Activated CD4-positive, alpha-beta T cell treated with anti-CD3 and anti-CD28 coated beads for 48 hours (primary cell): ENCODE measurements at places on chromosomes 1 and 21.
A peak's percentile ranks its signal among the peaks of the same experiment; 100 is the strongest.

- no peak for DNase-seq
Observed at GRCh38 chr1:35178874-35179380, 14.0 kb downstream of the SFPQ start.

DNA sequence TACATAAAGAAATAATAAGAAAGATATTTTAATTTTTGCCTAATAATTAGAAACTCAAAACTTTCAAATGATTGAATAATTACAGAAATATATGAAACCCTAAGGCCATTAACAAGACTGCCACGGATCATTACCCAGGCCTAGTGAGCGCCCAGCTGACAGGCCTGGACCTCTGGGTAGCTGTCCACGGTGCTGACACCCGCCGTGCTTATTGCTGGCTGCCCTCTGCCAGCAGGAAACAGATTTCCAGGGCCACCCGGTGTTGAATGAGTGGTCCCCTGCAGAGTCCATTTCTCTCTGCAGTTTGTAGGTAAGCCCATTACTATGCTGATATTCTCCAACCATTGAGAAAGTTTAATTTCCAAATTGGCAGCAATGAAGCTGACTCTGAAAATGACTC is 254.4 kb upstream of the GJB5 start:
- peak; percentile 17 for DNase-seq

- no peak for DNase-seq
Observed at GRCh38 chr1:243343970-243344937, 88.4 kb downstream of the SDCCAG8 start.

GRCh38 chr1:2543543-2544092 is 12.6 kb upstream of the TNFRSF14 start:
- DNase-seq = peak; percentile 50

DNA sequence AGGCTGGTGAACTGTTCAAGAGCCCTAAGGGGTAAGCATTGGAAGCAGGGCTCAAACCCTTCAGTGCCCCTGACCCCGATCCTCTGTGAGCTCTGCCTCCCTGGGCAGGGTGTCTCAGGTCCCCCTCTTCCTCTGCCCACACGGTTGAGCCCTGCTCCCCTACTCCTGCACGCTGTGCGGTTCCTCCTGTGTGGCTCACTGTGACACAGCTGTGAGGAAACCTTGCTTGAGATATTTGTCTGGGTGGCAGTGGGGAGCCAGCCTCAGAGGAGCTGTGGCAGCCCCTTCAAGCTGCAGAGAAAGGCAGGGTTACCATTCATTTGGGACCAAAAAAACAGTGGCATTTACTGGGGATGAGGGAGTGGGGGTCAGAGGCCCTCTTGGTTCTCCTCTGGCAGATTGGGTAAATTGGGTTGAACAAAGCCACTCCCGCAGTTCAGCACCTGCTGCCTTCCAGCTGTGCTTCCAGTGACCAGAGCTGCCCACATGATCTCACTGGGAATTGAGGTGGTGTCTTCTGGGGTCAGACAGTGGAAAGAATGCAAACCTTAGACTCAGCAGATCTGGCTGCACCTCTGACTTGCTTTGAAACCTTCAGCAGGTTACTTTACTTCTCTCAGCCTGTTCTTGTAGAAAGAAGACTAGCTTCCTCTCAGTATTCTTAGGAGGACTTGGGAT is 60.6 kb upstream of the CD1D start:
- no peak for DNase-seq

DNA sequence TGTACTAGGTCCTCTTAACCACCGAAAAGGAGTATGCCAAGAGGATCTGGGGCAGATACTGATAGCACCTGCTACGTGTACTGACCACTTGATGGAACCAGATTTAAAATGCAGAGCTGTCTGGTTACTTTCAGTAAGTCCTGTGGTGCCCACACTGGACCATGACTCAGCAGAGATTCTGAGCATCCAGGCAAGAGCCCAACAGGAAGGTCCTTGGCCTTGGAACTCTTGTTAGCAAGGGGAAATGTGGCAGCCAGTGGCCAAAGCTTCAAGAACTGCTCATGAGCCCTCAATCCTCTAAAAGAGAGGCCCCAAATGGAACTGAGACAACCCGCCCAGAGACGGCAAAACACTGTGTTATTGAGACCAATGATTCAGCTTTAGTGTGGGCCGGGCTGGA is 4.2 kb upstream of the GJB5 start:
- no peak for DNase-seq

DNA sequence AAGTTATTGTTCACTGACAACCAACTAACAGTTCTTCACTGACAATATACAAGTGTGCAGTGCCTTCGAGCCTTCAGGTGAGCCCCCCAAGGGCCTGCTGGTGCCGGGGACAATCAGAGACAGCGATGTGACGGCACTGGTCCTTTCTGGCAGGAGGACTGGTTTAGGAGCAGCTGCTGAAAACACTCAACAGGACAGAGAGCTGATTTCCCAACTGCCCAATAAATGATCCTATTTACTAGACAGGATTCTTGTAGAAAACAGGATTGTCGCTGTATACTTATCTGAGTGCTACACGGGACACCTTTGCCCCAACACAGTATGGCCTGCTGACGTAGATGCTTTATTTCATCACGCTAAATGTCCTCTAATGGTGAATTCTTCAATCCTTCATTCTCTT is 65.4 kb downstream of the TP53BP2 start:
- no peak for DNase-seq

- DNase-seq = no peak
Observed at GRCh38 chr1:26276432-26276838, 3.5 kb upstream of the SH3BGRL3 start.

DNA sequence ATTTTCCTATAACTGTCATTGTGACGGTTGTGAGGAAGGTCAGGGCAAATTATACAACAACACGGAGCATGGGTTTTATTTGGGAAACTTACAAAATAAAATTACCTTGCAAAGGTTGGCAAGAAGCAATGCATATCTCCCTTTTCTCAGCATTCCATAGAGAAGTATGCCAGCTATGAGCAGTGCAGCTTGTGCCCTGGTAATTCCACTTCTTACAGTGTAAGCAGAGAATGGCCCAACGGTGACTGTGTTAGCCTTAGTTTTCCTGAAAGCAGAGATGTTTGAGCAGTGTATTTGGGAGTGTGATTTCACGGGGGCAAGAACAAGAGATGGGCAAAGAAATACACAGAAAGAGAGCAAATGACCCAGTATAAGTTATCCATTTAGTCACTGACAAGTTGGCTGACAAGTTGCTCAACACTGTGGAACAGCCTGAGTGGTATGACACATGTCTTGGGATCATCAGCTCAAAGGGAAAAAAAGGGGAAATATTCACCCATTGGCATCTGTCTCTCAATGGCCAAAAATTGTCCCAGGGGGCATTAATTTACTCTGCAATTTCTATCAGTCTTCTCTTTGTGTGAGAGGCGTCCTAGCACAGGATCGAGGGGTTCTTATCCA is 210.9 kb upstream of the NRIP1 start:
- DNase-seq = no peak

GRCh38 chr1:107681001-107681479 is 283.9 kb downstream of the VAV3 start:
- no peak for DNase-seq

DNA sequence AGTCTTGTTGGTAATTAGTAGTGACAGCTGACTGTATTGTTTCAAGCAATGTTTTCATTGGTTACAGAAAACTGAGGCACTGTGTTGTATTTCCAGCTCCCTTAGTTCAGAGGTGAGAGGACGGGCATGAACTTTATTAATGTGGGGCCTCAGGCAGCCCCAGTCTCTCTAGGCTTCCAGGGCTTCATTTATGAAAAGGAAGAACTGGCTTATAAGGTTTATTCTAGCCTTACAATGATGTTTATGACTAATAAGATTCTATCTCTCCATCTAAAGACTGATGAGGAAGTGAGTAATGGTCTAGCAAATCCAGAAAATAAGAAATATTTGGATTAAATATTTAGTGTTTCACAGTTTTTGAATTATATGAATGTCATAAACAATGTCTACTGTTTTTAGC is 41.5 kb downstream of the CBS start:
- no peak for DNase-seq

- peak; percentile 72 for DNase-seq
Observed at GRCh38 chr1:30823969-30824735, 66.6 kb upstream of the LAPTM5 start.

DNA sequence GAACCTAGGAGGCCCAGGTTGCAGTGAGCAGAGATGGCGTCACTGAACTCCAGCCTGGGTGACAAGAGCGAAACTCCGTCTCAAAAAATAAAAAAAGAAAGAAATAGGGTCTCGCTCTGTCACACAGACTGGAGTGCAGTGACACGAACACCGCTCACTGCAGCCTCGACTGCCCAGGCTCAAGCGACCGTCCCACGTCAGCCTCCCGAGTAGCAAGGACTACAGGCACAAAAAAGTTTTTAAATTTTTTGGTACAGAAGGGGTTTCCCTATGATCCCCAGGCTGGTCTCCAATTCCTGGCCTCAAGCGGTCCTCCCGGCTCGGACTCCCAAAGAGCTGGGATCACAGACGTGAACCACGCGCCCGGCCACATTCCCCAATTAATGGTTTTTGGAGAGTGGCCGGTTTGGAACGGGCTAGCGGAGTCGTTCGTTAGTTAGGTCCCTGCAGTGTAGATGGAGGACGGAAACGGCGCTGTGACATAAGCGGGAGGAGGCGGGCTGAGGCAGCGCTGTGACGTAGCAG is 611 bp upstream of the GUK1 start:
- no peak for DNase-seq

GRCh38 chr1:1085171-1085841 is 11.2 kb upstream of the RNF223 start:
- DNase-seq = no peak

DNA sequence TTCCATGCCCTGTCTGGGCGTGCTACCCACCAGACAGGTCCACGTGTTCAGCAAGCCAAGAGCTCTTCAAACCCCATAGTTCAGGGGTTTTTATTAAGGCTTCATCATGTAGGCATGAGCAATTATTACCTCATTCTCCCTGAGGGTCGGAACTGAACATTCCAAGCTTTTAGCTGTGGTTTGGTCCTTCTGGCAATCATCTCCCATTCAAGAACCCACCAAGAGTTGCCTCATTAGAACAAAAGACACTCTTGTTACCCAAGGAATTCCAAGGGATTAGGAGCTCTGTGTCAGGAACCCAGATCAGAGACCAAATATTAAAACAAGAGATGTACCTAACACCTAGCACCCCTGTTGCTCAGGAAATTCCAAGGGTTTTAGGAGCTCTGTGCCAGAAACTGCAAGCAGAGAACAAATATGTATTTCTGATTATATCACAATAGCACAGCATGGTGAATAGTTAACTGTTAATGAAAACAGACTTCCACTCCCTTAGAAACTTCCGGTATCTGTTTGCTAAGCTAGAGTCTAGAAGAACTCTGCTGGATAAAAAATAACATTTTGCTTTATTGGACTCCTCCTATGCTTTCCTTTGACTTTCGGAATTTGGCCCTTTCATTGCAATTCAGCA is 201.2 kb upstream of the L1TD1 start:
- DNase-seq = no peak

DNA sequence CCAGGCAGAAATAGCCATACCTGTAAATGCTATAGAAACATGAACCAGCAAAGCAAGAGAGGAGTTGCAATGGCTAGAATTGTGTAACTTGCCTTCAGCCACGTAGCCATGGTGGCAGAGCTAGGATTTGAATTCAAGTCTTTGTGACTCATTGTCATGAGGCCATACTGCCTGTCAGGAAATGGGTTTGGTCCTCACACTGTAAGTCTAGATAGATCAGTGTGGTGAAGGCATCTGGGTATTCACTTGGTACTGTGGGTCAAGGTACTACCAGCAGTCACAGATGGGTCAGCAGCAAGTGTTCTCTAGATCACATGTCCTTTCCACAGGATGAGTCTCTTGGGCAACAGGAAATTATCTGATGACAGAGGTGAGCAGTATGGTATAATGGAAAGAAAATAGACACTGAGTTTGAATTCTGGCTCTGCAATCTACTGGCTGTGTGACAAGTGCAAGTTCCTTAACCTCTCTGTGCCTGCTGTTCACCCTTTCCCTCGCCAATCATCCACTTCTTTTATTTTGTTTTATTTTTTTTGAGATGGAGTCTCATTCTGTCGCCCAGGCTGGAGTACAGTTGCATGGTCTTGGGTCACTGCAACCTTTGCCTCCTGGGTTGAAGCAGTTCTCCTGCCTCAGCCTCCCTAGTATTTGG is 36.9 kb downstream of the FGGY start:
- DNase-seq = no peak

- DNase-seq = no peak
Observed at GRCh38 chr1:82392513-82392912, 591.8 kb downstream of the ADGRL2 start.

GRCh38 chr1:67713057-67713846 is 28.3 kb downstream of the GADD45A start:
- DNase-seq = no peak

- no peak for DNase-seq
Observed at GRCh38 chr21:45072738-45073300, 1.6 kb upstream of the ADARB1 start.

DNA sequence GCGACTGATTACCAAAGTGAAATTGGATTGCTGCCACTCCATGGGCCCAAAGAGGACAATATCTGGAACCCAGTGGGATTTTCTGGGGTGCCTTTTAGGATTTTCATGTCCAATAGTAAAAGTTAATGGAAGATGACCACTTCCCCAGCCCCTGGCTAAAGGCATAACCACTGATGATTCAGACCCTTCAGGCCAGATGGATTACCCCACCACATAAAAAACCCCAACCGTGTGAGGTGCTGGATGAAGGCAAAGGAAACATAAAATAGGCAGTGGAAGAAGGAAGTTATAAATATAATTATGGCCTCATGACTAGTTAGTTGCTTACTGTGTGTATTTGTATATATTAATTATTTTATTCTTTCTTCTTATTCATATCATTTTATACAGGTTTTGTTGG is 40.2 kb upstream of the IL10 start:
- DNase-seq = no peak

DNA sequence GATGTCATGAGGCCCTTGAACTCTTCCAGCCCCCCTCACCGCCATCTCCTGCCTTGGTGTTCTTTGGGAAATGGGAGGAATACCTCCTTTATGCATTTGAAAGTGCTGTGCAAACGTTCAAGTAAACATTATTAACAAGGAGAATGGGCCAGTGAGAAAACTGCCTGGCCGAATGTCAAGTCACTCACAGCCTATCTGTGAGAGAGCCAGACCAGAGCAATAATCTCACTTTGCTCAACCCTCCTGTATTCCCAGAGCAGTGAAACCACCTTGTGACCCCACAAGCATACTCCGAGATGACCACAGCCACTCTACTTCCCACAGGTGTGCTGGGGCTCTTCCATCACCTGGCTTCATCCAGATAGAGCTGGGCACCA is 5.2 kb downstream of the TAL1 start:
- no peak for DNase-seq
